Stimulated activated CD4-positive, alpha-beta T cell treated with anti-CD3 and anti-CD28 coated beads, Interleukin-1b, Interleukin-23, amount 100 ng/mL, for 1 hour (primary cell): ENCODE measurements at places on chromosomes 6 and 20.

DNA sequence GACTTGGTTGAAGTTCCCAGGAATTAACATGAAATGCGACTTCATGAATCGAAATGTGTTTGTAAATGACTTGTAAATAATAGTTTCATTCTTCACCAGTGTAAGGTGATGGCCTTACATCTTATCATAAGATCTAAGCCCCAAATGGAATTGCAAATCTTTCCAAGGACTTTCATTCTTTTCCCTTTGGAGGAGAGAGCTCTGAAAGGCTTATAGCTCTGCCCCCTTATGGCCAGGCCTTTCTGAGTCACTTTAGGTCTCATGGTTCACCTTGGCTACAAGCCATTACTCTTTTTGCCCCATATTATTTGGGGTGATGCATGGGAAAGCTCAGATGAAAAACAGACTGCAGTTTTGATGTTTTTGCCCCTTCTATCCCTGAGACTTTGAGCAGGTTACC is 209.1 kb upstream of the BMP2 start:
- DNase-seq, result no peak

DNA sequence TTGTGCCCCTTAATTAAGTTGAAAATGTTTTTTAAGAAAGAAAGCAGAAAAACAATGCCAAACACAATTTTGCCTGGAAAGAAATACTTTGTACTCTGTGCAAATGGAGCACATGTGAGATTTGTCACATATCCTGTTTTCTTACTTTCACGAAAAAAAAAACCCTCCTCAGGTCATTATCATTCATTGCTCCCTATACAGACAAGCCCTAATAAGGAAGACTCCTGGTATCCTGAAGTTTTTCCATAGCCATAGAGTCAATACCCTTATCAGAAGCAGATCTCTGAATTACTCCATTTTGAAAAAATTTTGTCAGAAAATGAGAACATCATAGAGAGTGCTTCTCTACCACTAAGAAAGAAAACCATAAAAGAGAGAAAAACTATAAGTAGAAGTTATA is 14.0 kb upstream of the NT5E start:
- DNase-seq, result no peak

DNA sequence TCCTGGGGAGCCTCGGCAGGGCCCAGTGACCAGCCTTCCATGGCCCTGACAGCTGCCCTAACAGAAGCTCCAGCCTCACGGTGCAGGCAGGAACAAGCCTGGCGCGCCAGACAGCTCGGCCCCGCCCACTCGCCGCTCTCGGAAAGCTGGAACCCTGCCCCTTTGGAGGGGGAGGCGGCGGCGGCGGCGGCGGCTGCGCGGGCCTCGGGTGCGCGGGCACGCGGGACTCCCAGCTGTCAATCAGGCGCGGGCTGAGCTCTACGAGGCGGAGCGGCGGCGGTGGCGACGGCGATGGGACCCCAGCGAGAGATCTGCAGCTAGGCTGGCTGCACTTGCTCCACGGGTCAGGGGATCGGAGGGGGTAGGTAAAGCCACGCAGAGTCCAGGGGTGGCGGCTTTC is at the start of gene NRSN1:
NRSN1 (plus strand) TSS at position 236 of the 400 bp plus-strand sequence. CDS start 8,113 bp downstream, outside the sequence.
- no peak for DNase-seq

DNA sequence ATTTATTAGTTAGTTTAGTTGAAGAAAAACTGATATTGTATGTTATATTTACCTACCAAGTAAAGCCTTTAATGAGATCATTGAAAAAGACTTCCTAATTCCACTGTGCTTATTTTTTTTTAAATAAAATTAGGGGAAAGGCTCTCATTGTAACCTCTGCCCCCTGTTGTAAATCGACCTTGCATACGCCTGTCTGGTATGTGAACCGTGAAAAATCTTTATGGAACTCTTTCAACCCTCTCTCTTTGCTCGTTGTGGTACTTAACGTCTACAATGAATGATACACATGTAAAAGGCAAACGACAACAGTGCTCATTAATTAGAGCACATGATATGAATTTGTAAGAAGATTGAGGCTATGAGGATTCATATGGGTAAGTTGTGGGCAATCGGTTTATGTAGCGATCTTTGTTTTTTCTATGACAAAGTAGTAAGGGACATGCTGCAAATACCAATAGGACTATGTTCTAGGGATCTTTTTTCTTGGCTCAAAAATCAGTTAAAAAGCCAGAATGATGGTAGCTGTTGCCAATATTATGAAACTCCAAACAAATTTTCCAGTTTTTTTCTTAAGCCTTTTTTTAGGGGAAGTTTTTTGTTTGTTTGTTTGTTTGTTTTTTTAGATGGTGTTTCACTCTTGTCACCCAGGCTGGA is 119.0 kb upstream of the MCHR2 start:
- DNase-seq, result no peak

DNA sequence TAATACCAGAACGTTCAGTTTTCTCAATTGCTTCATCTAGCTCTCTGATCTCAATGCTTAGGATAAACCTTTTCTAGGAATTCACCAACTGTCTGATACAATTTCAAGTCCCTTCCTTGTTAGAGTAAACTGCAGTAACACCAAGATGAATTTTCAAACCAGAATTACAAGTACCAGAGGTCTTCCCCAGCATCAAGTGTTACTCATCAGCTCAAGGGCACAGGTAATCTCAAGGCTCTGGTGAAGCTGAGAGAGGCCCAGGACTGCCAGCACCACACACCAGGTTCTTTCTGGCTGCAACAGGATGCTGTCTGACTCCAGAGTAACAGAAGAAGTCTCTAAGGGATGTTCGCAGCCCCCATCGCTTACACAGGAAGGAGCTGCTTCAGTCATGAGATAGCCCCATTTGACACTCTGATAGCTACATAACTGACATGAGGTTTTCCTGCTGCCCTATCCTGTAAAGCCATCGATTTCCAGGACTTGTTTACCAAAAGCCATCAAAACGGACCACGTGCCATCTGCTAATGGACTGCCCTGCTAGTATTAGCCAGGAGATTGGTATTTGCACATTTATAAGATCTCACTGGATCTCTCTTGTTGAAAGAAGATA is 549.4 kb downstream of the UTRN start:
- no peak for DNase-seq

DNA sequence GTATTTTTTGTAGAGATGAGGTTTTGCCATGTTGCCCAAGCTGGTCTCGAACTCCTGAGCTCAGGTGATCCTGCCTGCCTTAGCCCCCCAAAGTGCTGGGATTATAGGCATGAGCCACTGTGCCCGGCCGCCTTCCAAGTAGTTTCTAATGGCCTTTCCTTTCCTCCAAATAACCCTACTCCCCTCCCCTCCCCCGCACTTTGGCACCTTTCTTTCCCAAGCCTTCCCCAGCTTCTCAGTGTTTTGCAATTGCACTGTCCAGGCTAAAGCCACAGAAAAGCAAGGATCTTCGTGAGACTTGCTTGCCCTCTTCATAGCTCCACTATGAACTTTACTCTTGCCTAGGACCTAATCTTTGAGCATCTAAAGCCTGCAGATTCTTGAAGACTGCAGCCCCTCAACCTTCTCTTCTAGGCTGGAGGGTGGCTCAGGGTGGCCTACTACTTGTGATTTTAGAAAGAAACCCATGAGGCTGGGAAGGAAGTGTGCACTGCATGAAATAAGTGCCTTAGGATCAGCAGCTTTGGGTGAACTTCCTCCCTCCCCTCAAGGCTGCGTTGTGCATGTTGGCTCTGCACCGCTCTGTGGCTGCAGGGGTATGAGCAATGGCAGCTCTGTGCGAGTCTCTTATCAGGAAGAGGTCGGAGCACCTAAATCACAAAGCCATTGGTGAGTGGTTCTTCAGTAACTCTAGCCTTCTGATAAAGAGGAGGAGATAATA is 152.4 kb upstream of the SNX9 start:
- DNase-seq, result no peak

DNA sequence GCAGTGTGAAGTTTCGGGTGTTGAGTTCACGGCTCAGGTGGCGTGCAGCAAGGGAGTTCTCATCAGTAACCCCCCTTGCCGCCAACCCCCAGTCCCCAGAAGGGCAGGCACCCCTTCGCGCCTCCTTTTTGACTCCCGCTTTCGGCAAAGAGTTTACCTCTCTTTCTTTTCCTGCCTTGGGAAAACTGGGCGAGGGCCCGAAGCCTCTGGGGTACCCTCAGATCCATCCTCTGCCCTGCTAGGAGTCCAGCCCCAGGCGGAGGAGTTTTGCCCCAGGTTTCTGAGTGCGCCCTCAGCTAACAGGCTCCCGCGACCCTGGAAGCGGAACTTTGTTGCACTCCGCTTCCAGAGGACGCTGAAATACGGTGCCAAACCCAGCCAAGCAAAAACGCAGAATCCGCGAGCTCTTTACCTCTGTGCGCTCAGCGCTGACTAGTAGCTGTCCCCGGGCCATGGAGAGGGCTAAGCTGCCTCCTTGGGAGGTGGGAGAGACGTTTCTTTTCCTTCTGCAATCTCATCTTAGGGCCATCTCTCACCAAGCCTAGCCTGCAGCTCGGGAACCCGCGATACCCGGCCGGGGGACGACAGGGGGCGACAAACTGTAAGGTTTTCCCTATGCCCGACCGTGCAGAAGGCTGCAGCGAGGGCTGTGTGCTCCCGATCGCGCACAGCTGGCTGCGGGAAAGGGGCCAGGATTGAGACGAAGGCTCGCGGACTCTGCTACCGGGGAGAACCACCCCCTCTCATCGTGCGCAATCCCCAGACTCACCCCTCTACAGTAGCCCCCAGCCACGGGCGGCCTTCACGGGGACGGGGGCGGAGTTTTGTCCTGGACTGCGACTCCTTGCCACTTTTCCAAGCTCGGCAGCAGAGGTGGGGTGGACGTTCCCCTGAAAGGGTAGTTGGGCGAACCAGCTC is 2.7 kb upstream of the PAX1 start:
- no peak for DNase-seq

GRCh38 chr6:29617782-29618554 is 15.0 kb downstream of the GABBR1 start:
- no peak for DNase-seq

DNA sequence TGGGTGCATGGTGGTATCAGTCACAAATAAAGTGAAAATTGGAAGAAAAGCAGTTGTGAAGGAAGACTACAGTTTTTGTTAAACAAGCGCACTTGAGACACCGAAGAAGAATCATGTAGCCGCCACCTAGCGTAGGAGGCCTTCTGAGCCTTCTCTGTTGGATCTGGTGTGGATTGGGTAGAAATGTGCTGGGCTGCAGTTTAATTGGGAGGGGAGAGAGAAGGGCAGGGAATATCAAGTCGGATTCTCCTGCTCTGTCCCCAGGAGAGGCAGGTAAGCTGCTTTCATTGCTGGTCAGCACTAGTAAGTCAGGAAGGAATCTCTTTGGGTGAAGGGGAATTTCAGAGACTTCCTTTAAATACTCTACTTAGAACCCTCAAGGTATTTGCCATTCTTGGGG is 1.2 kb upstream of the FABP7 start:
- no peak for DNase-seq

DNA sequence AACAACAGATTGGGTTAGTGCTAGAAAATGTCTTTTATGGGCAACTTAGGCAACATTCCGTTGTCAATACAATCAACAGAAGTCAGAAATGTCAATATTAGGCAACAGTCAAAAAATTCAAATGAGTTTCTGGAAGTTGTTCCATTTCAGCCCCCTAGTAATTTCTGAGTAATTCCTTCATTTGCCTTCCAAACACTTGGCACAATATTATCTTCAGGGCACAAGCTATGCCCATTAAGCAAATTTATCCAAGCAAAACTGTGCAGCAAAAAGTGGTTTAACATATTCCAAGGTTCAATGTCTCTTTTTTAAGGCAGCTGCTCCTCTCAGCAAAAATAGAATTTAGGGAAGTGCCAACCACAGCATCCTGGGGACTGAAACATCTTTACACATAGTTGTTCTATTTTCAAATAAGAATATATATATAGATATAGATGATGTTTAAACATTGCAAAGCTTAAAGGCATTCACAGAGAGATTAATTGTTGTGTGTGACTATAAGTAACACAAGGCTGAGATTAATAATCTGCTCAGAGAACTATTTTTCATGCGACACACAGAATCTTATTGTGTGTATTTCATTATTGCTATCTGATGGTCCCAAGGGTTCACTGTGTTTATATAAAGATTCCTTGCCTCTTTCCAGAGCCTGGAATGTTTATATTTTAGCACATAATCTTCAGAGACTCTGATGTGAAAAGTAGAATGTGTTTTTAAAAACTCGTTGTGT is 75.2 kb upstream of the ADTRP start:
- DNase-seq, result no peak

DNA sequence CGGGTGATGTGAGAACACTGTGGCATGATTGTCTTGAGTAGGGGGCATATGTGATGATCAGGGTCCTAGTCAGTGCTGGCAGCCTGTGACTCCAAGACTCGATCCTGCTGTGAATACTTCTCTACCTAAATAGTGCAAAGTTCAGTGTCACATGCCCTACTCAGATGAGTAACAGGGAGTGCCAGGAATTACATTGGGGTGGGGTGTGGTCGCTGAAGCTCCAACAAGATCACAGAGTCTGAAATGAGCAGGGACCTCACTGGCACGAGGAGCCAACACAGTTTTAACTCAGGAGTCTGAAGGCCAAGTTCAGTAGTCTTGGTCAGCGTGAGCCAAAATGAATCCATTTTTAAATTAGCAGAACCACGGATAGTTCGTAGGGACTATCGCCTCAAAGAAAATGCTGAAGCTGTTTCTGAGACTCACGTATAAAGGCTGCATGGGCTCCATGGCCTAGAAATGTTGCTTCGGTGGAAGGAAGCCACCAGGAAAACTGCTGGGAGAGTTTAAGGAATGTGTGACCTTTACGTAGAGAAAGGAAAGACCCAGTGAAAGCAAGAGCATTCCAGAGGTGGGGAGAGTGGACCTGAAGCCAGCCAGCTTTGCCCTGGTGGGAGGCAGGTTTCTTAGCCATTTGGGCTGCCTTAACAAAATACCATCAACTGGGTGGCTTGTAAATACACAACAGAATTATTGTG is 72.2 kb downstream of the RPP40 start:
- no peak for DNase-seq

GRCh38 chr6:137806914-137807682 is 60.0 kb upstream of the TNFAIP3 start:
- no peak for DNase-seq

- DNase-seq, result no peak
Measured at GRCh38 chr6:28807682-28808280, 116.0 kb downstream of the TRIM27 start.

- no peak for DNase-seq
Measured at GRCh38 chr6:134170844-134171243, 118.4 kb upstream of the SLC2A12 start.

DNA sequence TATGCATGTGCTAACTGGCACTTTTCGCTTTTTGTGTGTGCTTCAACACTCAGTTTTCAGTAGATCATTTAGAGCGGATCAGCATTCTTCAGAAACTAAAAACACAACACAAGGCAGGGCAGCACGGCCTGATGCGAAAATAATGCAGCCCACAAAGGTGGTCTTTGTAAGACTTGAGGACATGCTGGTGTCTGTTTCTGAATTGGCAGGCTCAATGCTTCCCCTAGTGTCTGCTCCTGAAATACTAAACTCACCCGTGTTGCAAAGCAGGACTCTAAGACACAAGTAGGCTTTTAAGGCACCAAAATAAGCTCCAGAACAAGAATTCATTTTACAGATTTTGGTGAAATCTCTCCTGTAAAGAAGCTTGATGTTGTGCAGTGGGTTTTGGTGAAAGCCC is 676.5 kb downstream of the TENT5A start:
- no peak for DNase-seq

- DNase-seq, result no peak
Measured at GRCh38 chr6:169692516-169692915, 9.3 kb downstream of the WDR27 start.

- DNase-seq, result no peak
Measured at GRCh38 chr6:47146431-47147174, 104.5 kb upstream of the ADGRF1 start.
